ENCODE measurements at places on chromosomes 1 and 21. TPM values are rescaled to one million over a fixed set of nuclear protein-coding genes. Genes with fewer than 3 reads are reported as not detected.

The TNFRSF4 gene
- total RNA-seq, result not detected

The SYNC gene
- 119 TPM for total RNA-seq

The UBE2J2 gene
- total RNA-seq, result 57.7 TPM

The ZNF684 gene
- 8.4 TPM for total RNA-seq

The CRABP2 gene
- total RNA-seq, result 1.3 TPM

The NBPF10 gene
- total RNA-seq, result 5.0 TPM

The CFAP74 gene
- not detected for total RNA-seq

The FGR gene
- total RNA-seq, result 17.0 TPM

The GPR37L1 gene
- total RNA-seq, result not detected

The TIE1 gene
- total RNA-seq, result 23.7 TPM

The KIAA1614 gene
- total RNA-seq, result 9.8 TPM

The KCNN3 gene
- total RNA-seq, result 1.8 TPM

The RIPK4 gene
- 6.3 TPM for total RNA-seq

The PLCH2 gene
- 1.9 TPM for total RNA-seq

The CSMD2 gene
- 2.8 TPM for total RNA-seq

The C21orf58 gene
- total RNA-seq, result 3.2 TPM

The NTMT2 gene
- total RNA-seq, result not detected

The LCE3D gene
- not detected for total RNA-seq

The MRPL20 gene
- total RNA-seq, result 96.9 TPM

The TMIGD3 gene
- total RNA-seq, result 20.0 TPM

The OR2G6 gene
- not detected for total RNA-seq

The PGLYRP3 gene
- total RNA-seq, result not detected

The PROX1 gene
- total RNA-seq, result 4.3 TPM

The ADGRL4 gene
- total RNA-seq, result 15.8 TPM

The APCS gene
- not detected for total RNA-seq

The KLHDC9 gene
- 8.6 TPM for total RNA-seq

Measured in thoracic aorta (tissue), 2 donors.